Left lung (tissue), 14 donors: ENCODE measurements at places on chromosomes 7 and 10. TPM values are rescaled to one million over a fixed set of nuclear protein-coding genes. Genes with fewer than 3 reads are reported as not detected.
A peak's percentile ranks its signal among the peaks of the same experiment; 100 is the strongest.

CTAGE6 gene
- not detected for polyA plus RNA-seq

CACNA2D1 gene
- 18.2 TPM for polyA plus RNA-seq

DNA sequence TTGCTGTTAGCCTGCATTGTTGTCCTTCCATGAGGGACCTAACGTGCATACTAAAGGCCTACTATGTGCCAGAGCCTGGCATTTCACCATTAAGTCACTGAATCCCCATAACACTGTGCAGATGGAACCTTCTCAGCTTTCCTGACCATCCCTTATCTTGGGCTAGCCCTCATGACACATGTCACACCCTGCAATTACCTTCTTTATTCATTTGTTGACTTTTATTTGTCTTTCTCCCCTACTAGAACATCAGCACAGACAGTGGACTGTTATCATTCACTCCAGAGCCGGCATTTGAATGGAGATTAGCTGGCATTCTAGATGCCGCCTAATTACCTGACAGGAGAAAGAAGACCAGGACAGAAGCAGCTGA lies 471.1 kb upstream of the GALNT17 start:
- DNase-seq, result no peak

GRCh38 chr10:94065362-94065761 lies 71.6 kb downstream of the PLCE1 start:
- no peak for DNase-seq

GRCh38 chr7:98862716-98863420 lies 6.9 kb downstream of the TMEM130 start:
- no peak for DNase-seq

- DNase-seq, result no peak
Observed at GRCh38 chr7:114759347-114760062, 162.4 kb upstream of the MDFIC start.

DNA sequence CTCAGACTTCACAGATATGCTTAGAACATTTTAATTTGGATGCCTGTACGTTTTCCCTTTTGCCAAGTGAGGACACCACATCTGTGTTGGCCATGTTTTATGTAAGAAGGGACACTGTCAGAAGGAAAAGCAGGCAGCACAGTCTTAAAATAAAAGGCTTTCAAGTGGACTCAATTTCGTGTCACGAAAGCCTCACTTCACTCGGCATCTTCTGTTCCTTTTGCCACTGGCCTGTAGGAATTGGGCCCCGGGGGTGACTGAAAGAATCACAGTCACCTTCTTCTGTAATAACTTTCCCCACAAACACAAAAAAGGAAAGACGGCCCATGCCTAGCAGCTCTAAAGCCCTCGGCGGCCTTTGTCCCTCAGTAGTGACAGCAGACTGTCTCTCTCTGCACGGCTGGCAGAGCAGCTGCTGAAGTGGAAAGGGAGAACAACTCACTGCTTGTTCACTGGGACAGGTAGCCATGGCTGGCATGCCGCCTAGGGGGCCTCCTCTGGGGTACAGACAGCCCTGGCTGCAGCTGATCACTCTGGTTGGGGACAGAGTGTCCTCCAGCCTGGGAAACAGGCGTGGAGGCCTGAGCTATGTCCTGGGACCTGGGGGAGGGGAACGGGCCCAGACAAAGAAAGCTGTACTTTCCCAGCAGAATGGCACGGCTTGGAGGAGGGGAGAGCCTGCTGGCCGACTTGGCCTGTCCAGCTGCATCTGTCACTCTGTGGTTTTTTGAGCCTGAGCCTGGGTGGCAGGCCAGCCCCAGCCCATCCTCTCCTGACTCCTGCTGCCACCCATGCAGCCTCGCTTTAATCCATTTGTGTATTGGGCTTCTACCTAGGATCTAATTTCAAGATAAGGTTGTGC lies 4.4 kb downstream of the RASSF4 start:
- DNase-seq, result peak; percentile 85
